ENCODE measurements at places on chromosomes 5 and 9.

GRCh38 chr9:87498046-87498810 is 561 bp downstream of the DAPK1 start:
- no peak for DNase-seq

- peak; percentile 45 for DNase-seq
Observed at GRCh38 chr9:88991066-88992034, at the start of gene S1PR3. Gene S1PR3, plus strand, starts transcription at chr9:88991468. Its CDS starts 9,733 bp downstream, at chr9:89001201.

GRCh38 chr9:115155037-115155436 is 37.1 kb upstream of the TNC start:
- DNase-seq, result no peak

DNA sequence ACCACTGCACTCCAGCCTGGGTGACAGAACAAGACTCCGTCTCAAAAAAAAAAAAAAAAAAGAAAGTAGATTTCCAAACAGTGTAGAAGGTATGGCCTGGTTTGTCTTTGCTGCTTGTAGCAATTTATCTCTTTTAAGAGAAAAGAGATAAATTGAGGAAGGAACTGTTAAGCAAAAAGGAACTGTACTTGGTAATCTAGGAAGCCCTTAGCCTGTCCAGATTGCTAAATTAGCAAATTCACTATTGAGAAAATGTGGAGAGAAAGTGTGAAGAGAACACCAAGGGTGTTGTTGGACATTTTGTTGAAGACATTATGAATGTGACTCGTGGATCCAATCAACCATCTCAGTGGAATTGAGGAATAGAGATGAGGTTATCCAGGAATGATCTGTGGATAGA is 13.0 kb upstream of the SUSD3 start:
- DNase-seq, result no peak

DNA sequence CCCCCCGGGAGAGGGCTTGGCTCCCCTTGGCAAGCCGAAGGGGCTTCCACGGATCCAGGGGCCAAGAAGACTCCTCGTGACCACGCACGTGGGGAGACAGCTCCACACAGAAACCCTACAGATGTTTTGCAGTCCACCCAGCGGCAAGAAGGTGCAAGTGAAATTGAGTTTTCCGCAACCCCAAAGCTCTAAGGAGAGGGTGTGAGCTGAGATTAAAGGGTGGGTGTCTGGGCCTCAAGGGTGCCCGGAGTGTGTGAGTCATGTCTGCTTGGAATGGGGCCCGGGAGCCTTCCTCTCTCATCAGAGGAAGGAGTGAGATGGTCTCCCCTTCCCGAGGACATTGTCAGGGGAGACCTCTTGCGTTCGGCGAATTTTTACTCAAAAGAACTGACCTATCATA is 79.1 kb downstream of the OLFM1 start:
- no peak for DNase-seq

DNA sequence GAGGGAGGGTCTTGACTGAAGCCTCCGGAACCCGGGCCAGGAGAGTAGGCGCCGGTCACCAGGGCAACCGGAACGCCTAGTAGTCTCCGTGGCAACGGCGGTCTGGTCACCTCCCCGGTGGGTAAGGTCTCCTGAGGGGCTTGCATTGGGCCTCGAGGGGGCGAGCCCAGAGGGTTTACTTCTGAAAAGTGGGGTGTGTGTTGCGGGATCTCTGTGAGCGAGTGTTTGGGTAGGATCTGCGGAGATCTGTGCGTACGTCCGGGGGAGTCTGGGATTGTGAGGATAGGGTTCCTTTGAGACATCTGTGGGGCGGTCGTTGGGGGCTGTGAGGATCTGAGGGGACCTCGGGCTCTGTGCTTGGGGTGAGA is at the start of gene FAM221B:
FAM221B (minus strand) TSS at position 17 of the 368 bp plus-strand sequence. CDS start 2,571 bp downstream, outside the sequence.
- no peak for DNase-seq

DNA sequence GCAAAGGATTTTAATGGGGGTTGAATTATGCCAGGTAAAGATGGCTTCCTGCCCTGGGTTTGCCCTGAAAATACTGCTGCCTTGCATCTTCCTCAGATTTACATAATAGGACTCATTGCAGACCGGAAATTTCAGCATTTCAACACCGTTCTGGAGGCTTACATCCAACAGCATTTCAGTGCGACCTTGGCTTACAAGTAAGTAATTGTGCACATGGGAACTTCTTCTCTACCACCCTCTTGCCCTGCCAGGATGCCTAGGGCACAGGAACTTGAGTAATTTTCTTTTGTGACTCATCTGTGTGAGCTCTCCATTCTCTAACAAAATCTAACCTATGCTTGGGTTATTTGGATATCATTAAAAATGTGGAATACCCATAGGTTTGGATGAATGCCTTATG is 80.2 kb downstream of the DOCK2 start:
- DNase-seq, result no peak

- DNase-seq, result no peak
Observed at GRCh38 chr5:10059556-10059955, 190.1 kb downstream of the ATPSCKMT start.

DNA sequence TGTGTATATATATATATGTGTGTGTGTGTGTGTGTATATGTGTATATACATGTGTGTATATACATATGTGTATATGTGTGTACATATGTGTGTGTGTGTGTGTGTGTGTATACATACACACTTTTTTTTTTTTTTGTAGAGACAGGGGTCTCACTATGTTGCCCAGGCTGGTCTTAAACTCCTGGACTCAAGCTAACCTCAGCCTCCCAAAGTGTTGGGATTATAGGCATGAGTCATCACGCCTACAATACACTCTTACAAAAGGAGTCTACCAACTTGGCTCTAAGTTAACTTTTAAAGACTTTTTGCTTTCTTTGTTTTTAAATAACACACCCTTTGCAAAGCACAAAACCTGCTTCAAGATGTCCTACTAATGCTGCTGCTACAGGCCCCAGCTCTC is 2.1 kb downstream of the C9orf78 start:
- DNase-seq, result no peak

DNA sequence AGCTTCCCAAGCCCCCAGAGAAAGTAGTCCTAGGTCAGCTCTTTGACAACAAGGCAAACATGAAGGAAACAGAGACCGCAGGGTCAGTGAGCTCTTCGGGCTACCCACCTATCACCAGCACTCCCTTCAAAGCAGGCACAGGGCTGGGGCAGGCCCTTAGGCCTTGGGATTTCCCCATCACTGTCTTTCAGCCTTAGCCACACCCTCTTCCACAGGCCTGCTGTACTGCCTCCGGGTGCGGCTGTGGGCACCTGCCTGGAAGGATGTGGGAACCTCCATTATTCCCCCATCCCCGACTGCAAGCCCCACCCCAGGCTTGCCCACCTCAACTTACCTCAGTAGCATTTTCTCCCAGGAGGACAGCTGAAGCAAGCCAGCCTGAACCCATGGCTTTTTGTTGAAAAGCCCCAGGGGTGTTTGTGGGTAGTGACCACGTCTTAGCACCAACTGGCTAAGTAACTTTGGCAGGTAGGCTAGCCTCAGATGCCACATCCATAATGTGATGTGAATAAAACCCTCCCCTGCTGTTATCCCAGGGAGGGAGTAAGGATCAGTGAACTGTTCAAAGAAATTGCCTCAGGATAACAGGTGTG is 100.2 kb downstream of the PIK3R1 start:
- no peak for DNase-seq

DNA sequence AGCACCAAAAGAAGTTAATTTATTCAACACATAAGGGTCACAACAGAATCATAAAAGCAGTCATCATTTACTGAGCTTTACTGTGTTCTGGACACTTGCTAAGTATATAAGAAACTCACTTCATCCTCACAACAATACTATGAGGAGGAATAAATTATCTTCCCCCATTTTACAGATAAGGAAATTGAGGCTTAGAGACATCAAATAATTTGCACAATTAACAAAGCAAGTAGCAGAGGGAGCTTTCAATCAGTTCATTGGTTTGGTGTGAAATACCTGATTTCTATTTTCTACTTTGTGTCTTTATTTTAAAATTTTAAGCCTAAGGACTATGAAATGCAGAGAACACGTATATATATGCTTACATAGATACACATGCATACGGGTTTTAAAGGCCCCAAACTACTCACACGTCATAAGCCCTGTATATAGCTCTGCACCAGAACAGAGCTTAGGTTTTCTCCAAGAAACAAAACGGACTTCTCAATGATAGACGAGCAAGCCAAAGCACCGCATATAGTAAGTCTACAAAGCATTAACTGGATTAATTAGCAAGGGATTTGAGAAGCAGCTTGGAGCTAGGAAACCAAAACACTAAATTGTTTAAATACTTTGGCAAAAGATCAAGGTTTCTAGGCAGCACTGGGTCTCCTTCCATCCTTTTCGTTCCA is 95.6 kb downstream of the DENND1A start:
- no peak for DNase-seq

DNA sequence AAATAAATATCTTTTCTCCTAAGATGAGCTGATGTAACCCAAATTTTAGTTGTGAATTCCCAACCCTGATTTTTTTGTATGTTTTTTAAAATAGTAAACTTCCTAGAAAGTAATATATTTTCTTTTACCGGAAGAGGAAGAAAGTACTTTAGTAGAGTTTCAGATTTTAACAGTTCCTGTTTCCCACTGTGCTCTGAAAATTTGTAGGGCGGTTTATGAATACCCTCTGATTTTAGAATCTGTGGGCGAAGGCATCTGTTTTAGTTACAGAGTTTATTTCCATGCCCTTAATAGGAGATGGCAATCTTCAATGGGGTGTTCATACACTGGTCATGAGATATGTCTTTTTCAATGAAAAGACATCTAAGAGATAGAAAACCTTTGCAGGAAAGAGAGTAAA is 3.7 kb upstream of the HOMER1 start:
- DNase-seq, result no peak

- DNase-seq, result no peak
Observed at GRCh38 chr5:42655982-42656650, 100.5 kb upstream of the CCDC152 start.

- no peak for DNase-seq
Observed at GRCh38 chr9:124835026-124835557, 18.2 kb upstream of the WDR38 start.

- no peak for DNase-seq
Observed at GRCh38 chr5:138660051-138660572, 84.9 kb upstream of the HSPA9 start.

DNA sequence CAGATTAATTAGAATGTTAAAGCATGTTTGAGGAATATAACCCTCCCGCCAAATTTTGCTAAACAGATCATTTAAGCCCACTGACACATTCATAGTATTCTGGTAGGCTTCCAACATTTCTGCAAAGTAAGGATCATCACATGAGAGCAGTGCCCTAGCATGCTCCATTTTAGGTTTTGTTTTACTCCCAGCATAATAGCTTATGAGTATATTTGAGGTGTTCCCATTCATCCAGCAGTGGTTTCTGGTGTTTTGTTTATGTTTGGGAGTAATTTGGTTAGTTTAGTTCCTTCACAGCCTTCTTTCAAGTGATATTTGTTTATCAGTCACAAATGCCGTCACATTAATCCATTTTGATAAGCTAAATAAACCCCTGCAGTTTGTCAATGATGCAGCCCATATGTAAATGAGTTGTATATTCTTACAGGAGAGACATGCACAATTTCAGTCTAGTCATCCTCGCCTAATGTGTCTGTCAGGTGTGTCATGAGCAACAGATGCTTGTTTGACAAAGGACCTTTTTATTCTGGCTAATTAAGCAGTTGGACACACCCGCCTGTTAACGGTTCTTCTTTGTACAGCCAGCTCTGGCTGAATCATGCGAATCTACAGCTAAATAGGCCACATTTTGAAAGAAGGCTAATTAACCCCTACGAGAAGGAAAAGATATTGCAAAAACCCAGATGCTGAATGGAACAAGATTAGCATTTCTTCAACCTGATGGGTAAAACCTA is 124.4 kb downstream of the RFX3 start:
- DNase-seq, result peak; percentile 93

DNA sequence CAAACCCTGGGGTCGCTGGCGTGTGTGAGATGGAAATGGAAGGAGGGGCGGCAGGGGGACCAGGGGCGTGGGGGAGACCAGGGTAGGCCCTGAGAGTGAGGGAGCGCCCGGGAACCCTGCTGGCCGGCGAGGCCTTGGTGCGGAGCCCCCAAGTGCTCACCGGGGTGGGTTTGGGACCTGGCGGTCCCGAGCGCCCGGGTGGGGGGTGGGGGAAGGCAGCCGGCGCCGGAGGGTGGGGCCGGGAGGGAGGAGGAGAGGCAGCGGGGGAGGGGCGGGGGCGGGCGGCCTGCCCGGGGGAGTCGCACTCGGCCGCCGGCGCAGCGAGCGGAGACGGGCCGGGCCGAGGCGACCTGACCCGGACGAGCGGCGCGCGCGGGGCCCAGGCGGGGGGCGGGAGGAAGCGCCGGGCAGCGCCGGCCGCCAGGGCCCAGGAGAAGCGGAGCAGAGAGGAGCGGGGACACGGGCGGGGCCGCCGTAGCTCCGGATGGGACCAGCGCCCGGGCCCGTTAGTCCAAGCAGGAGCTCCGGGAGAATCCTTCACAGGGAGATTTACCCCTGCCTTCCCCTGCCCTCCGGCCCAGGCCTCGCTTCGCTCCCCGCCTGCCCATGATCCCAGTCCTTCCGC is at the start of gene NPR2:
NPR2 (plus strand) TSS at position 295 of the 625 bp plus-strand sequence. CDS start 818 bp downstream, outside the sequence.
- DNase-seq, result no peak

GRCh38 chr9:83675466-83675865 is 32.3 kb downstream of the UBQLN1 start:
- no peak for DNase-seq

DNA sequence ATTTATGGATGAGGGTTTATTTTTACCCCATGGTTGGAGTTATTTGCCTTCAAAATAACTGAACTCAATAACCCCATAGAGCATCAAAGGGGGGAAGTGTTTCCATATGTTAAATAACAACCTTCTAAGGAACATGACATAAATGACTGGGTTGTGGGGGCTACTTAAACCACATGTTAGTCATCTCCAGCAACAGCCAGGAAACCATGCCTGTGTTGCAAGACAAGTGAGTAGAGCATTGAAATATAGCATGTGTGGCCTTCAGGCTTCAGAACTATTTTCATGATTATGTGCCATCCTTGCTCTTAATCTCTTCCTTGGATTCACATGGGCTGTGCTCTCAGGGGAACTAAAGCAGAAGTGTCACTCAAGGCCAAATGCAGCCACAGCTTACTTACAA is 431.2 kb downstream of the AGTPBP1 start:
- no peak for DNase-seq

- no peak for DNase-seq
Observed at GRCh38 chr9:69718218-69718617, 41.6 kb downstream of the PTAR1 start.

GRCh38 chr9:97484134-97484533 is 17.3 kb upstream of the TMOD1 start:
- no peak for DNase-seq

GRCh38 chr5:151040211-151040747 is 19.9 kb downstream of the GPX3 start:
- DNase-seq, result no peak

DNA sequence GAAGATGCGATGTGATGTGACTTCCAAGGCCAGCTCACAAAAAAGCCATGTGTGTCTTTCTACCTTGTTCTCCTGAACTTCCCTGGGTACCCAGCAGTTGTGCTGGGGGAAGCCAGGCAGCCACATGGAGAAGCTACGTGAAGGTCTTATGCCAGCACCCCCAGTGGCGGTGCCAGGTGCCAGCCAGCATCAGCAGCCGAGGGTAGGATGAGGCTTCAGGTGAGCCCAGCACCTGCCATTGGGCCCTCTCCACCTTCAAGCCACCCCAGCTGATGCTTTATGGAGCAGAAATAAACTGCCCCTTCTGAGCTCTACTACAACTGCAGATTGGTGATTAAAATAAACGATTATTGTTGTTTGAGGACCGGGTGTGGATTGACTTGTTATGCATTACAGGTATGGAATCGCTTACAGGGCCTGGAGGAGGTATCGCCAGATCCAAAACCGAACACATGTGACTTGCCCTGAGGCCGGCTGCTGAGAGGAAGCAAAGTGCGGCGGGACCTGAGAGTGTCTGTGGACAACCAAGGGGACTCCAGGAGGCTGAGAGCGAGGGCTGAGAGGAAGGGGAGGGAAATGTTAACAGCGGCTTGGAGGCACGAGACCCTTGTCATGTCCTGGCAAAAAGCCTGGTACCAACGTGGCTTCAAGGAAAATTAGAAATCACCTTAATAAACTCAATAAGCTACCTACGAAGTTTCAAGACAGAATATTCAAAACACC is 36.0 kb upstream of the OLFM1 start:
- DNase-seq, result no peak
